Natural killer cell treated with Interleukin-12 subunit alpha and Interleukin-12 subunit beta and Interleukin-15 and Interleukin-18, amount 100 ng/mL, for 72 hours (primary cell): ENCODE measurements at places on chromosomes 5 and 9. TPM values are rescaled to one million over a fixed set of nuclear protein-coding genes. Genes with fewer than 3 reads are reported as not detected.

DNA sequence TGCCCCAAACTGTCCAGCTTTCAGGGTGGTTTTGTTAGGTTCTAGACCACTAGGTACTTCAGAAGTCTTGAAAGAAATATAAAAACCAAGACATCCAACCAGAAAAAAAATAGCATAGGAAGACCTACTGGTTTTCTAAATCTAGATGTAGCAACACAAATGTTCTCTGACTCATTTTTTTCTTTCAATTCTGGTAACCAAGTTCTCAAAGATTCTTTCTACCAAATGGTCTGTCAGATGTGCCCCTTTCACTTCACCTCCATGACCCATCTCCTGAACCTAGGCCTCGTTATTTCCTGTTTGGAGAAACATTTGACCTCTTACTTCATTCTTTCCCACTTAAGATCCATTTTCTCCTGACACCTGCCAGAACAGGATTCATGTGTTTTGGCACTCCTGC lies 355.3 kb downstream of the KIAA0825 start:
- H3K27me3 ChIP-seq: no peaks in the 10 kb centered on the region
- H3K36me3 ChIP-seq: no peaks in the 10 kb centered on the region
- H3K27ac ChIP-seq: no peak overlapping the region
- DNase-seq: no peak
- no peak overlapping the region for H3K4me3 ChIP-seq
- H3K4me1 ChIP-seq: no peaks in the 10 kb centered on the region

DNA sequence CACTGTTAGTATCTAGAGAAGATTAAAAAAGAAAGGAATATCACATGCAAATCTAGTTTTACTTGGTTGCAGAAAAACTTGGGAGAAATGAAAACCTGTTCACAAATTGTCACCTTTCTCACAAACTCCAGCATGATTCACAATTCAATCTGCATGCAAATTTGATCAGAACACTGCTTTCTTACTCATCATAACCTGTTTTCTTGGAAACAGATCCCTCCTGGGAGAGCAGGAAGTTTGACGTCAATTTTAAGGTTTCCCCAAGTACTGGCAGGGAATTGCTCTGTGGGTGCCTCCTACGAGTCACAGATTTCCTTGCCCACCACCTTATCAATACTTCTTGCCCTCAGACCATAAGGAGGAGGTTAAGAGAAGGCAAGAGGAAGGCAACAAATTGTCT lies 30.2 kb upstream of the HTR4 start:
- peaks cover 13% of the 10 kb centered on the region for H3K36me3 ChIP-seq
- H3K27me3 ChIP-seq: peaks cover 36% of the 10 kb centered on the region
- no peak overlapping the region for H3K27ac ChIP-seq
- DNase-seq: no peak
- no peak overlapping the region for H3K4me3 ChIP-seq

DNA sequence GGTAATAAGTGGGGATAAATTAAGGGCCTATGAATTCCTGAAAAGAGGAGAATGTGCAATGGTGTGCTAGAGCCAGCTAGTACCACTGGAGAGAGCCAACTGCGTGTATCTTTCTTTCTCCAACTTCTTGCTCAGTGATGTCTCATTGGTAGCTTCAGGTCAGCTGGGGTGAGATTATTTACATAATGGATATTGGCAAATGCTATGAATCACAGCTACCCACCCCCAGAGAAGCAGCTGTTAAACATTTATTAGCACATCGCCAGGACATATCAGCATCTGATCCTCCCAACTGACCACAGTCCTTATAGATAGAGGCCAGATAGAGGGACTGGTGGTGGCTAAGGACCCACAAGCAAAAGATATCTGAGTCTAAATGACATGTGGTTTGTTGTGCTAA lies 421.3 kb downstream of the ACTL7B start:
- H3K4me1 ChIP-seq: no peaks in the 10 kb centered on the region
- no peaks in the 10 kb centered on the region for H3K36me3 ChIP-seq
- H3K4me3 ChIP-seq: no peak overlapping the region
- no peak for DNase-seq
- no peaks in the 10 kb centered on the region for H3K27me3 ChIP-seq

Gene SH2D3C
- 23.9 TPM for total RNA-seq

GRCh38 chr5:57446966-57447365 lies 35.6 kb downstream of the ACTBL2 start:
- no peak overlapping the region for H3K27ac ChIP-seq
- peaks cover 28% of the 10 kb centered on the region for H3K27me3 ChIP-seq
- no peaks in the 10 kb centered on the region for H3K36me3 ChIP-seq
- no peak for DNase-seq
- H3K4me1 ChIP-seq: no peaks in the 10 kb centered on the region
